ENCODE measurements at places on chromosomes 4 and X.

DNA sequence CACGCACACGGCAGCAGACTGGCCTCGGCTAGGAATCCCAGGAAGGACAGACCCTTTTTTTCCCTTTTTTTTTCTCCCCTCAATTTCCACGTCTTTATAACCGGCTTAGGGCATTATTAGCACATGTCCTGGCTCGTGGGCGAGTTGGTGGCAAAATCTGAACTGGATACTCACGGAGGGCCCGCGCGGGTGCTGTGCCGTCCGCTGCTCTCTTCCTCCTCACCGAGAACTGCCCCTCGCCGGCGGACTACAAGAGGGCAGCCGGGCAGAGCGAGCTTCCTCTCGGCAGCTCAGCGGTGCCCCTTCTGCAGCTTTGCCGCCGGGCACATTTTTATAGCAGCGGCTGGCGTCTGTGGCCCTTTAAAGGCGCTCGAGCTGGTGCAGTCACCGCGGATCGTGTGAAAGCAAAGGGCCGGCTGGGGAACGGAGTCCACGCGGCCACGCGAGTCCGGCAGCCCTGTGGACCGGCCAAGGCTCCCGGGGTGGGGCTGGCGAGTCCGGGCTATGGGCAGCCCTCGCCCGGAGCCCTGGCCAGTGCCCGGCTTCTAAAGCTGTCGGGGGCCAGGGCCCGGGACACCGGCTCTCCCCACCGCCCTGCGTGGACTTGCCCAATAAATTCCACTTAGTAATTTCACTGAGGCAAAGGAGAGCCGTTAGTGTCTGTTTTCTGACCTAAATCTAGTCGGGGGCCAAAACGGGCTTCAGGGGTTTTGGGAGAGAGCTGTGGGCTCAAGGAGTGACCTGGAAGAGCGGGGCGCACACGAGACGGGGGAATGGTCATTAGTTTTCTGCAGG, 1.3 kb upstream of the CITED1 start:
- no peak for DNase-seq

DNA sequence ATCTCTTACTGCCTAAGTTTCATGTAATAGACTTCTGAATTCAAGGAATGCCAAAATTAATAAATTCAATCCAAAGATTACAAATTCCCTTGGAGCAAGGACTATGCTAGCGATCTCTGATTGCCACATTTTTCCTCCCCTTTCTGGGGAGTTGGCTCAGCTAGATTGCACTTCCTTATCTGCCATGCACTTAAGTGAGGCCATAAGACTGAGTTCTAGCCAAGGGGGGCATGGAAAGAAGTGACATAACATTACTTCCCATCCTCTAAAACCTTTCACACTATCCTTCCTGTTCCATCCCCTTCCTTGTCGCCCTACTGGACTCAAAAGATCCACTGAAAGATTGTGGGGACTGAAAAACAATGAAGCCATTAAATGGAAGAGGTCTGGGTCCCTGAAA, 53.8 kb upstream of the TXK start:
- no peak for DNase-seq

- DNase-seq: no peak
These were observed 9.1 kb downstream of the SLIT2 start for GRCh38 chr4:20260821-20261220.

GRCh38 chr4:17523662-17524061, 8.7 kb downstream of the CLRN2 start:
- DNase-seq: no peak
